Nasal cavity respiratory epithelium epithelial cell of viscerocranial mucosa (primary cell): ENCODE measurements at places on chromosomes 16 and 17. TPM values are rescaled to one million over a fixed set of nuclear protein-coding genes. Genes with fewer than 3 reads are reported as not detected.

The KRTAP3-1 gene
- not detected in 2 replicates for total RNA-seq

The CCDC154 gene
- total RNA-seq, result under 0.01 and 0.57 TPM in 2 replicates

The SLC22A31 gene
- 0.14 and 0.34 TPM in 2 replicates for total RNA-seq

The ABI3 gene
- total RNA-seq, result 0.14 TPM in 1 of 2 replicates, not detected in the other

The MYOCD gene
- total RNA-seq, result not detected in 2 replicates

The EXOC3L1 gene
- not detected in 2 replicates for total RNA-seq

The AGRP gene
- total RNA-seq, result not detected in 2 replicates

The IRX6 gene
- total RNA-seq, result not detected in 2 replicates
